Islet precursor cell (in vitro differentiated cells): ENCODE measurements at places on chromosomes 7 and 10.

DNA sequence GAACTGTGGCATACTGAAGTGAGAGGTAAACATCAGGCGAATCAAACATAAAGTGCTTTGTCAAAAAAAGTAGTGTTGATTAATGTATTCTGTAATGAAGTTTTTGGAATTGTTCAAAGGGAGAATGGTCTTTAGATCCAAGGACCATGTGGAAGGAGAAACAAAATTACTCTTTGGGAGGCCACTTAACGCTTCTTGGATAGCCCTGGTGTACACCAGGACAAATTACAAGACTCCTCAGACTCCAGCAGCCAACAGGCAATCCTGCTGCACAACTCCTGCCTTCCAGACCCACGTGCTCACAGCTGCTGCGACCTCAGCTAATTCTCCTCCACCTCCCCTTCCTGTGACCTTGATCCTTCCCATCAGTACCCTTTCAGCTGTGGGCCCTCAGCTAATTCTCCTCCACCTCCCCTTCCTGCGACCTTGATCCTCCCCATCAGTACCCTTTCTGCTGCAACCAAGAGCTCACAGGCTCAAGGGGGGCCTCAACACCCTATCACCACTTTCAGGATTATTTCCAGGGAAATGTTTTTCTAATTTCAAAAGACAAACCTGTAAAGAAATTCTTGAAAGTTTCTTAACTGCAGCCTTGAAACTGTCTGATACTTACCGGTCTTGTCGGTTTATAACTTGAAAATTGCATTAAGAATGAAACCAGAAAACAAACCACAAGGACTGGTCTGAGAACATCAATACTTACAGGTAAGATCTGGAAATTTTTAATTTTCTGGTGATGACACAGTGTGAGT is 29.7 kb upstream of the DDC start:
- no peak for DNase-seq

DNA sequence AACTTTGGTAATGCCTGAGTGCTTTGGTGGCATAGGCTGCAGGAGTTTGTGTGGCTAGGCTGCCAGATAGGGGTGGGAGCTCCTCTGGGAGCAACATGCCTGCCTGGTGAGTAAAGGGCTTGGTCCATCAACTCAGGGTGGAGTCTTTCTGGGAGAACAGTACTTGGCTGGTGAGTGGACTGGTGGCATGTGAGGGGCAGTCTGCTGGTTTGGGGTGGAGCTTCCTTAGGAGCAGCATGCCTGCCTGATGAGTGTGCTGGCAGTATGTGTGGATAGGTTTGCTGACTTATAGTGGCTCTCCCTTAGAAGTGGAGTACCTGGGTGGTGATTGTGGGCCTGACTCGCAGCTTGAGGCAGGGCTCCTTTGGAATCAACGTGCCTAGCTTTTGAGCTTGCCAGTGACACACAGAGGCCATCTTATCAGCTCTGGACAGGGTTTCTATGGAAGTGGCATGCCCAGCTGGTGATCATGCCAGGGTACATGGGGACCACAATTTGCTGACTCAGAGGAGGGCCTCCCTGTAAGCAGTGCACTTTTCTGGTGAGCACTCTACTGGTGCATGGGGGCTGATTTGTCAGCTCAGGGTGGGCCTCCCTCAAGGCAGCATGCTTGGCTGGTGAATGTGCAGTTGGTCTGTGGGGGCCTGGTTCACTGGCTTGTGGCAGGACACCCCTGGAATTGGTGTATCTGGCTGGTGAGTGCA is 35.0 kb upstream of the SRI start:
- DNase-seq, result no peak

GRCh38 chr10:8035006-8035640 is 19.4 kb upstream of the GATA3 start:
- DNase-seq, result no peak

DNA sequence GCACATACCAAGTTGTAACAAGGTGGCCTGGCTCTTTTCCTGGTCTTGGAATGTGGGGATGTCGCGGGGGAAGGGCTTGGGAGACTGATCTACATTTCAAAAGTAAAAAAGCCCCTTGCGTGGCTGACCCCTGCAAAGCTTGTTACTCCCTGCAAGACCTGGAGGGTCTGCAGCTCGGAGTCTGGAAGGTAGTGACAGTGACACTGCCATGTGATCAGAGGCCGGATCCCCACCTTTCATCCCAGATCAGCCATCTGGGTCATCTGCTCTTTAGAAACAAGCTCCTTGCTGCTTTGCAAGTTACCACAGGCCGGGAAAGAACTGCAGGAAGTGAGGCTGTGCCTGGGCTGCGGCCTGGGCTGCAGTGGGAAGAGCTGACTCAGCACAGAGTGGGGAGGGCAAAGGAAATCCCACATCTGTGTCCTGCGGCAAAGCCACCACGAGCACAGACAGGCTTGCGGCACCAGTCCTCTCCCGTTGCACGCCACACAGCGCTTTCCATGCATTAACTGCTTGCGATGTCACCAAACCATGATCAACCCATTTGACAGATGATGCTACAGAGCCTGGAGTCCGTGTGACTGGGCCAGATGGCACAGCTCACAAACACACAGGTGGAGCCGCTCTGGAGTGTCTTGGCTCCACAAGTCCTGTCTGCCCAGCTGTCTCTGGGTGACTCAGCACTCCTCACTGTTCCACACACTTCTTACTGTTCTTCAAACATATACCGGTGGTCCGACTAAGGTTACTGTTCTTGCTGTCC is 97.7 kb downstream of the SH3PXD2A start:
- peak; percentile 88 for DNase-seq

DNA sequence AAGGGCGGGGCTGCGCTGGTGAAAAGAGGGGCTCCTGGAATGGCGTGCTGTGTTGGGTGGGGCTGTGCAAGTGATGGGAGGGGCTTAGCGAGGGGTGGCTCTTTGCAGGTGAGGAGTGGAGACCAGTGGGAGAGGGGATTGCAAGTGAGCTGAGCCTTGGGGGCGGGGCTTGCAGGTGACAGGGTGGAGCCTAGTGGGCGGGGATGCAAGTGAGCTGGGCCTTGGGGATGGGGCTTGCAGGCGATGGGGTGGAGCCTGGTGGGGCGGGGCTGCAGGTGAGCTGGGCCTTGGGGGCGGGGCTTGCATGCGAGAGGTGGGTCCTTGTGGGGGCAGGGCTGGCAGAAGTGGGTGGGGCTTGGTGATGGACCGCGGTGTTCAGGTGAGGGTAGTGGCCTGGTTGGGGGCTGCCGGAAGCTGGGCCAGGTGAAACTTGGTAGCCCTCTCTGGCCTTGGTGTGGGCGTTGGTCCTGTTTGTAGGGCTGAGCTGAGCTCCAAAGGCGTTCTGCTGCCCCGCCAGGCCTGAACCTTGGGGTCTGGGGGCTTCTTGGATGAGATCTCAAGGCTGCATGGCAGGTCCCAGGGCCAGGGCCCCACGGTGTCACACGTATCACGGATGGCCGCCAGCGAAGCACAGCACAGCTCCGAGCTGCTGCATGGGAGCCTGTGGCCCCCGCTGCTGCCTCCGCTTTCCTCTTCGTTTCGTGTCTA is 743 bp upstream of the PITRM1 start:
- DNase-seq, result no peak

- no peak for DNase-seq
These were observed 232.9 kb downstream of the FOXP2 start for GRCh38 chr7:114647518-114647917.

GRCh38 chr10:75245354-75246250 is 9.8 kb upstream of the COMTD1 start:
- no peak for DNase-seq

- DNase-seq, result no peak
These were observed 26.0 kb downstream of the KLHDC10 start for GRCh38 chr7:130096243-130096827.

DNA sequence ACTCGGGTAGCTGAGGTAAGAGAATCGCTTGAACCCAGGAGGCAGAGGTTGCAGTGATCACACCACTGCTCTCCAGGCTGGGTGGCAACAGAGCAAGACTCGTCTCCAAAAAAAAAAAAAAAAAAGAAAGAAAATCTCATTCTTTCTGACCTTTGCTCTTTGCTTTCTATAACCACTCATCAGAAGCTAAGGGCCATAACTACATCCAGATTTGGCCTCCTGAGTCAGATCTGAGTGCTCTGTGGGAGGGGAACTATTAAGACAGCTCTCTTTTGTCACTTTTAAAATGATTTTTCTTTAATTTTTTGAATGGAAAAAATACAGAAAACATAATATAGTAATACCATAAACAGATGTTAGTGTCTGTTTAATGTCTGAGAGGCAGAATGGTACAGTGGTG is 210.1 kb downstream of the KIAA1217 start:
- no peak for DNase-seq

GRCh38 chr7:112749775-112750174 is 40.4 kb downstream of the TMEM168 start:
- no peak for DNase-seq

DNA sequence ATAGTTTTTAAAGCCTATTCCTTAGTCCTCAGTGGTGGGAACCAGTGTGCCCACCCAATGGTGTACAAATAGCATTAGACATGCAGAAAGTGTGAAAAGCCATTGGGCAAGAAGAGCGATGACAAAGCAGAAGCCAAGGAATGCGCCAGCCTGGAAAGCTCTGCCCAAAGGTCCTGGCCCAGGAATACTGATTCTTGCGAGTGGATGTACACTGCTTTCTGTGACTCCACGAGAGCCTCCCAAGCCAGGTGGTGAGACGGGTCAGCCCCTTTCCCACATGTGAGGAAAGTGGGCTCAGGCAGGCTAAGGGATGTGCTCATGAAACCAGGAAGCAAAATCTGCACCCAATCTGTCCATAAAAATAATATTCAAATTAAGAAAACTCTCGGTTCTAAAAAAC is 106.6 kb downstream of the ADCY1 start:
- DNase-seq, result peak; percentile 54

- DNase-seq, result no peak
These were observed 10.8 kb upstream of the LIPA start for GRCh38 chr10:89262086-89263051.

- no peak for DNase-seq
These were observed 207.1 kb upstream of the FERD3L start for GRCh38 chr7:19352305-19352695.

DNA sequence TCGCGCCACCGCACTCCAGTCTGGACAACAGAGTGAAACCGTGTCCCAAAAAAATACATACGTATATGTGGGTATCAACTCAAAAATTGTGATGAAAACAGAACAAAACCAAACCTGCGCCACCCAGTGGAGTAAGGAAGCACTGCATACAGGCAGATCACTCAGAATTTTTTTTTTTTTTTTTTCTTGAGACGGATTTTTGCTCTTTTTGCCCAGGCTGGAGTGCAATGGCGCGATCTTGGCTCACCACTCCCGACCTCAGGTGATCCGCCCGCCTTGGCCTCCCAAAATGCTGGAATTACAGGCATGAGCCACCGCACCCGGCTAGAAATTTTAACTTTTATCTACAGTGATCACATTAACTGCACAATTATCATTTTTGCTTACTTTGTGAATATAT is 9.1 kb upstream of the TMEM236 start:
- DNase-seq, result no peak

DNA sequence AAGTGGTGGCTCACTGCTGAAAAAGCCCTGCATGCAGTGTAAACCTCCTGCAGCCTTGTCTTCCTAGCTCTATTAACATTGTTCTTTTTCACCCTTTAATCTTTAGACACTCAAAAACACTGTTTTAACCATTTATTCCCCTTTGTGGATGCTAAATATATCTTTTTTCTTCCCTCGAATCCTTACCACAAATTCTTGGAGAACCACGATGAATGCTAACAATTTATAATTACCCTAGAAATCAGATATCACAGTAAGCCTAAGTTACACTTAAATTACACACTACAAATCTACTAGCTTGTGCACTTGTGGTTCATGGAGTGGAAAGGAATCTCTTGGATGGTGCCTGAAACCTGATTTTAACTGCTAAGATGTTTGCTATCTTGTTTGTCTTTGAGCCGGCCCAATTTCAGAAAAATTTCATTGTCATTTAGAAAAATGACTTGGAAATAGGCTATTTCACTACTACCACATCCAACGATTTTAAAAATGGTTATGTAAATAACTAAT is 125.1 kb upstream of the NOBOX start:
- DNase-seq, result no peak

GRCh38 chr7:36040679-36041078 is 112.4 kb upstream of the EEPD1 start:
- no peak for DNase-seq

DNA sequence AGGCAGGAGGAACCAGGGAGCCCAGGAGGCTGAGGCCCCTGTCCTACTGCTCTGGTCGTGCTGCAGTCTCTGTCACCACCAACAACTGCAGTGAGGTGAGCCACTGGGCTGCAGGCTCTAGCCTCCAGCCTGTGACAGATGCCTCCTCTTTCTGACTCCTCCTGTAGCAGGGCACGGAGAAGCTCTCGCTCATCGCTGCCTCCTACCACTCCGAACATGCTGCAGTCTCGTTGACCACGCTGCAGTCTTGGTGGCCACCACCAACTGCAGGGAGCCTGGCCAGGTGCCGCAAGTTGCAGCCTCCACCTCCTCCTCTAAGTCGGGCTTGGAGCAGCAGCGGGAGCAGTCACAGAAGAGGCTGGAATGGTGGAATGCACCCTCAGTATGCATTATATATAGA is 22.1 kb upstream of the VOPP1 start:
- peak; percentile 51 for DNase-seq

DNA sequence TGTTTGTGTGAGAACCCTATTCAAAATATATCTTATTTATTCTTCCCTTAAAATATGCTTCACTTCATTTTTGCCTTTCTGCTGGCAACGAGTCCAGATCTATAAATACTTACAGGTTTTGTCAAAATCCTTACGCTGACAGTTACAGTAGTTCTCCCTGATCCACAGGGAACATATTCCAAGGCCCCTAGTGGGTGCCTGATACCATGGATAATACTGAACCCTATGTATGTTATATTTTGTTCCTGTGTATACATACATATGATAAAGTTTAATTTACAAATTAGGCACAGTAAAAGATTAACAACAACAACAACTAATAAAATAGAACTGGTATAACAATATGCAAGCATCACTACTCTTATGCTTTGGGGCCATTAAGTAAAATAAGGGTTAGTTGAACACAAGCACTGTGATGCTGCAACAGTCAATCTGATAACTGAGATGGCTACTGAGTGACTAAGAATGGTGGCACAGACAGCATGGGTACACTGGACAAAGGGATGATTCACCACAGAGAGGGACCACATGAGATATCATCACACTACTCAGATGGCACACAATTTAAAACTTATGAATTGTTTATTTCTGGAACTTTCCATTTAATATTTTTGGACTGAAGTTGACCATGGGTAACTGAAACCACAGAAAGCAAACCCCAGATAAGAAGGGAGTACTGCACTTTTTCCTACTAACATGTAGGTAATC is 29.4 kb upstream of the PCGF5 start:
- no peak for DNase-seq

DNA sequence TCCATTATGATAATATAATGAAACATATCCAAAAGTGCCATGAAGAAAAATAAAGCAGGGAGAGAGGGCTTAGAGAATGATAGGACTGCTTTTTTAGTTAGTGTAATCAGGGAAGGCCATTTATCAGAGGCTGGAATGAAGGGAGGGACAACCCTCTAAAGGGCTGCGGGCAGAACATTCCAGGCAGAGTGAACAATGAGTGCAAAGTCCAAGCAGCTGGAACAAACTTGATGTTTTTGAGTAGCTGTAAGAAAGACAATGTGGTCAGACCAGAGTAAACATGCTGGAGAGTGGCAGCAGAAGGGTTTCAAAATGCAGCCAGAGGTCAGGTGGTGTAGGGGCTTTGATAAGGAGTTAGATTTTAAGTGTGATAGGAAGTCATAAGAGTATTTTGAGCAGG is 65.6 kb upstream of the CCDC6 start:
- DNase-seq, result peak; percentile 73
